ENCODE measurements at places on chromosomes 13 and 19.
A peak's percentile ranks its signal among the peaks of the same experiment; 100 is the strongest.

DNA sequence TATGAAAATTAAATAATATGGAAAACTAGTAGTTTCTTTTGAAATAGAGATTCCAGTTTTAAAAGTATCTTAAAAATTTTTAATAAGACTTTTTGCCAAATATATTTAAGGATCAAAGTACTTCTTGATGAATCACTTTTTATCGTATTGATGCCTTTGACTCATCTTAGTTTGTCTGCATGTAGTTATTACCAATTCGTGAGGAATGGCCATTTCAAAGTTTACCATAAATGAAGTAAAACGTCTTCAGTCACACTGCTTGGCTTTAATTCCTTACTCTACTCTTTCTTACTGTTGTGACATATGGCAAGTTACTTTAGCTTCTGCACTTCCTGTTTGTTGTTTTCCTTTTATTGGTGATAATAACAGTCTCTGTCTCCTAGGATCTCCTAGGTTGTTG lies 38.3 kb downstream of the NDFIP2 start:
- DNase-seq: no peak

- no peak for DNase-seq
Measured at GRCh38 chr13:73096173-73096572, 37.4 kb downstream of the KLF5 start.

DNA sequence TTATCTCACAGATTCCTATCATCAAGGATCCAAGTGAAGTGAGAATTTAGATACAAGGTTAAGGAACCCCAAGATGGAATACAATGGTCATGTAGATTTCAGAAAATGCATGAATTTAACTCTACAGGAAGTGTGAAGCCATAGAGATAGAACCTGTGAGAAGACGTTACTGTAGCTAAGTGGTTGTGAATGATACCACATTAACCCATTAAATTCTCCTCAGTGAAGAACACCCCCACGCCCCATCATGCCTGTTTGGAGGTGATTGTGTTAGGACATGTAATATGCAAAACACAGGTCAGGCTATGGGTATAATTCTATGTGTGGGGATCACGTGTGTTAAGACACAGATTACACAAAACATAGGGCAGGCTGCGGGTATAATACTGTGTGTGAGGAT lies 1166.7 kb downstream of the EFNB2 start:
- DNase-seq: no peak

GRCh38 chr19:34974646-34975045 lies 10.6 kb upstream of the ZNF792 start:
- no peak for DNase-seq

DNA sequence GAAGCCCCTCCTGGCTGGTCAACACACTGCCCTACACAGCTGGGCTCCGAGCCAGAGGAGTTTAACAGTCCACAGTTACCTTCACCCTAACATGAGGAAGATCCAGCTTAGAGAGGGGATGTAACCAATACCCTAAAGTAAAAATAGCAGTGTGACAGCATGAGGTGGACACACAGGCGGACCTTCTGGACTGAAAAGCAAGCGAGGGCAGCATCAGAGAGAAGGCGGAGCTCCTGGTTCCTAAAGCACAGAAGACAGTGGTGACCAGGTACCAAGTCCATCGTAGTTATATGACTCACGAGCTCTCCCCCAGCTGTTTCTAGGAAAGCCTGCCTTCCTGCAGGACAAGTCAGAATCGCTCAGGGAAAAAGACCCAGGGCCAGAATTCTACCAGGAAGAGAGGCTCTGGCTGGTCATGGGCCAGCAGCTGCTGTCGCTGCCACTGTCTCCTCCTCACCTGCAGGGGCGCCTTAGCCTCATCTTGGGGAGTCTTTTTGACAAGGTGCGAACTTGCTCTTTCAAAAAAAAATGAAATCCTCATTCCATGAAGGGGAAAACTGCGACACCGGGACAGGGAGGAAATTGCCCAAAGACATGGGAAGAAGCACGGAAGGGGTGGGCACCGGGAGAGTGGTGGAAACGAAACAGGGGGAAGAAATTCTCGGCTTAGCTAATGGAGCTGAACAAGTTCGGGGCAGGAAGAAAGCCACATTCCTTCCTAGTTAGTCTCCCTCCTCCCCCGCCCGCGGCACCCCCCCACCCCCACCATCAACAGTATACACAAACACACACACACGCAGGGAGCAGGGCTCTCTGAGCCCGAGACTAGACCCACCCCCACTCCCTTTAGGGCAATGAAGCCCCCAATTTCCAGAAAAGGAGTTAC lies 1.7 kb downstream of the ELL start:
- peak; percentile 33 for DNase-seq

GRCh38 chr13:33642374-33643065 lies 175.4 kb upstream of the RFC3 start:
- no peak for DNase-seq

GRCh38 chr19:15288146-15288963 lies 44.0 kb downstream of the BRD4 start:
- DNase-seq: no peak

DNA sequence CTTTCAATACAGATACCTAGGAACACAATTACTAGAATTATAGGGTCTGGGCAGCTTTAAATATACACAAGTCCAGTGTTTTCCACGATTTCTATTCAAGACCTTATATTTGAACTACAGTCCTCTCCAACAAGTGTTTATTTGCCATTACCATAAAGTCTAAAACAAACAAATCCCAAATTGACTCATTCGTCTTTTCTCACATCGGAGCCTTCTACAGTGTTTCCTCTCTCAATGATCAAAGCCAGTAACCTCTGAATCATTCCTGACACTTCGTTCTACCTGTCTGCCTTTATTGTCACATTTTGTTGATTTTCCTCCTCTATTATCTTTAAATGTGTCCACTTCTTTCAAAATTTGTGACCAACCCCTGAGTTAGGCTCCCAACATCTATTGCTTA lies 1356.5 kb upstream of the SLC10A2 start:
- no peak for DNase-seq

GRCh38 chr13:113950451-113951245 lies 23.2 kb downstream of the C13orf46 start:
- DNase-seq: no peak

- DNase-seq: no peak
Measured at GRCh38 chr19:5706876-5707573, 12.9 kb downstream of the LONP1 start.

GRCh38 chr13:37479916-37480315 lies 118.7 kb downstream of the POSTN start:
- no peak for DNase-seq

DNA sequence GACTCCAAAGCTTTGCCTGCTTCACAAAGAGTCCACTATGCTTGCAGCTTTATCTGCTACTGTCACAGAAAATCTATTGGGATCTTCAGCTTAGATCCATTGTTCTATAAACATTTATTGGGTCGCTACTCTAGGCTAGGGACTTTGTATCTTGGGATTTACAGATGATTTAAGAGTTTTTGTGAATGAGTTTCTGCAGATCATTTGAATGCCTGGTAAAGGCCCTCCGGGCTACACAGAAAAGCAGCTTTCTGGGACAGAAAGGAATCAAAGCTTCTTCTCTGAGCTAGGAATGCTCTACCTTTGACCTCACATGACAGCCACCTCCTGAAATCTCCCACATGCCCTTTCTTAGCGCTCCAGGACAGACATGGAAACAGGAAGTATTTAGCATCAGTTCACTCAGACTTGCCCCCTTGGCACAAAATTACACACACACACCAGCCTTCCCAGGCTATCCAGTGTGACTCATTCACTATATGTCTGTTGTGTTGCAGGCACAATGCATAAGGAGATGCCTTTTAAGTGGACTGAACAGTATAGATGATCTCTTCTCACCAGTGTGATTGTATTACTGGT lies 492.4 kb downstream of the DACH1 start:
- no peak for DNase-seq

DNA sequence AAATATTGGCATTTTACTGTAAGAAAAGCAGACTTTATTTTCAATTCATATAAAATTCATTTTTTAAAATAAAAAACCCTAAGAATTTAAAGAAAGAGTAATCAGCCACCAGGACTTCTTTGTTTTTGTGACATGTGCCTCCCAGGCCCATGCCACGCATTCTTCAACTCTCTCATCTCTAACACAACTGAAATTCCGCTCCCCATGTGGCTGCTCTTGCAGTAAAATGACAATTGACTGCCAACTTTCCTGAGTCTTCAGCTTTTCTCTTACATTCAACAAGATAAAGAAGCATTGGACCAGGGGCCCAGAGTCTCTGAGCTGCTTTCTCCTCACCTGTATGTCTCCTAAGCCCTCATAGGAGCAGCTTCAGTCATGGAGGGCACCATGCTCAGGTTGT lies 372.1 kb downstream of the UQCRFS1 start:
- no peak for DNase-seq

- DNase-seq: no peak
Measured at GRCh38 chr13:99313501-99313900, 6.3 kb upstream of the GPR183 start.

DNA sequence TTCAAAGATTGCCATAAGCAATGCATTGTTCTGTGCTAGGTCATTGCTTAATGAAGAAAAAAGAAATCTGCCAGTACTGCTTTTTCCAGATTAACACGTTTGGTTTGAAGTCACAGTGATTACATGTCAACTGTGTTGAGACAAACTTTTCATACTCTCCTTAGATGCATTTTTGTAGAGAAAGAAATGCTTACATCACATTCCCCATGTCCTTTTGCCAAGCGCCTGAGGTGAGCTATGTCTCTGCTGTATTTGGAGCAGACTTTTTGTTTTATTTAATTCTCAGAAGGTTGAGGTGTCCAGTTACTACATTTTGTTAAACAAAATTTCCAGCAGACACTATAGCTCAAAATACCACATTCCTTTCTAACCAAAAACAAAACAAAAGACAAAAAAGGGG lies 16.2 kb downstream of the LACC1 start:
- no peak for DNase-seq

GRCh38 chr13:93744033-93744432 lies 517.4 kb downstream of the GPC6 start:
- DNase-seq: no peak

GRCh38 chr13:22647156-22647850 lies 533.5 kb upstream of the SGCG start:
- no peak for DNase-seq
